ENCODE measurements at places on chromosomes 7 and 10.
A peak's percentile ranks its signal among the peaks of the same experiment; 100 is the strongest.

- no peak for DNase-seq
Observed at GRCh38 chr10:94225589-94225988, 137.2 kb downstream of the NOC3L start.

DNA sequence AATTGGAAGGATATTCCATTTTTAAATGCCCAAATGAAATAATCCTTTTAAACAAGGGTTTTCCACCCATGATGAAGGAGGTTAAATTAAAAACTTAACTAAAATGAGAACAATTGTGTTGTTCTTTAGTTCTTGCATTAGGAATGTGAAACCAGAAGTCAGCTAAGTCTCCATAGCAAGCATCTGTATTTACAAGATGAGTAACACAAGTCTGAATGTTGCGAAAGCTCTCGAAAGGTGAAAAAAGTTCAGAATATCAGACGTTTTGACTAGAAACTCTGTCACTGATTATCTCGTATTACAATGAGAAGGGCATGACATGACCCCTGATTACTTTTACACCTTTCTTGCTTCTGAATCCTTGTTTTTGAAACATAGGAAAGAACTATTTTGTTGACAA is 149.6 kb downstream of the BICC1 start:
- DNase-seq, result peak; percentile 87

- DNase-seq, result no peak
Observed at GRCh38 chr10:84075226-84076046, 63.9 kb upstream of the GHITM start.

DNA sequence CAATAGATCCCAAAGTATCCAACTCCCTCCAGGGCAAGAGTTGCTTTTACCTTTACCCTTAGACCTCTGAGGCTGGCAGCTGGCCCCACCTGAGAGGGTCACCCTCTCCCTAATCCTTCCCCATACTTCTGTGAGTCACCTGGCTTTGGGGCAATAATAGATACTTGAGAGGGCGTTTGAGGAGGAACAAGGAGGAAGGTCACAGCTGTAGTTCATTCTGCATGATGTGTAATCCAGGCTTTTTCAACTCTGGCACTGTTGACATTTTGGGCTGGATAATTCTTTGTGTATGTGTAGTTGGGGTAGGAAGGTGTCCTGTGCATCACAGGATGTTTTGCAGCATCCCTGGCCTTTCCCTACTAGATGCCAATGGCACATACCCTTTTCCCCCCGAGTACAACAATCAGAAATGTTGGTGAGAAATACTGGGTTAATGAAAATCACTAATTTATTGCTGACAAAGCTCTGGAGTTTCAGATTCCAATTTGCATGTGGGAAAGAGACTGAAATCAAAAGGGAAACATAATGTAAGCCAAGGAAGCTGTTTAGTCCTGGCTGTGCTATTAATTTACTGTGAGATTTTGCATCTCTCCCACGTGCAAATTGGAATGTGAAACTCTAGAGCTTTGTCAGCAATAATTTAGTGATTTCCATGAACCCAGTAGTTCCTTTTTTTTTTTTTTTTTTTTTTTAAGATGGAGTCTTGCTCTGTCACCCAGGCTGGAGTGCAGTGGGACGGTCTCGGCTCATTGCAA is 3.6 kb downstream of the BLVRA start:
- no peak for DNase-seq

DNA sequence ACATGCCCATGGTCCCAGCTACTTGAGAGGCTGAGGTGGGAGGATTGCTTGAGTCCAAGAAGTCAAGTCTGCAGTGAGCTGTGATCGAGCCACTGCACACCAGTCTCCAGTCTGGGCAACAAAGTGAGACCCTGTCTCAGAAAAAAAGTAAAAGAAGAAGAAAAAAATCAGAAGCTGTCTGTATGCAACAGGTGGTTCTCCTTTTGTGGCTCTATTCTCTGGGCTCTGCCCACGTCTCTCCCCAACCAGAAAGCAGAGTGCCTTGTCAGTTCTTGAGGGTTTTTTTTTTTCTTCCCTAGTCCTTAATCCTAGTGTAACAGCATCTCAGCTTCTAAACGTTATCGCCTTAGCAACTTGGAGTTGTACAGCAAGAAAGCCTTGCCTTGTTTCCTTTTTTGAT is 89.5 kb downstream of the PRKCQ start:
- DNase-seq, result no peak

DNA sequence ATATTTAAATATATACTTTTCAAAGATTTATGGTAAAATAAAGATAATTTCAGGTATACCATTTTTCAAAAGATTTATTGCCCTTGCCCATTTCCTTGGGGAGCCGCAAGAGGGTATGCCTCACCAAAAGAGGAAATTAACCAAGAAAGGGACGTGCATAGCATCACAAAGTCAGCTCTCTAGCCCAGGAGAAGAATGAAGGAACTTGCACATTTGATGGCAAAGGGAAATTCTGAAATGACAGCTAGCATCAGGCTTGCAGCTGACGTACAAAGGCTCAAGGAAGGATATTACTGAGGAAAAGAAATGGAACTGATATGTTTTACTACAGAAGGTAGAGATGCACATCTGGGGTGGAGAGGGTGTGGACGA is 93.6 kb upstream of the RSU1 start:
- DNase-seq, result no peak

GRCh38 chr10:92052088-92052487 is 128.5 kb downstream of the BTAF1 start:
- DNase-seq, result no peak

GRCh38 chr7:821688-822087 is 10.6 kb upstream of the SUN1 start:
- DNase-seq, result no peak

DNA sequence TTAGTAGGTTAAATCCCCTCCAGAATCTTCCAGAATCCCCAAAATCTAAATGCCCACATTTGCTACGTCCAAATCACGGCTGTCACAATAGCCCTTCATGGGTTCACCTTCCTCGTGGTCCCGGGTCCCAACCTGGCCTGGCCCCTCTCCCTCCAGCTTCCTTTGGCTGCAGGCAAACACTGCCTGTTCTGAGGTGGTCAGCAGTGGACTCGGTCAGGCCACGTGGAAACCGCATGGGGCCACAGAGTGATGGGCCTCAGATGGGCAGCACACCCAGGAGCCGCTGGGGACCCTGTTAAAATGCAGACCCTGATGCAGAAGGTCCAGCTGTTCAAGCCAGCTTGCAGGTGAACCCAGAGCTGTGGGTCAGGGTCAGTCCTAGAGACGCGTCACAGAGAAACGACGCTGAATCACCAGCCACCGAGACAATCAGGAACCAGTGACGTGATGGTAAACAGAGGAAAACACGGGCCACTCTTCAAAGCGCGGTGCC is 588.6 kb downstream of the DNAJB6 start:
- no peak for DNase-seq

DNA sequence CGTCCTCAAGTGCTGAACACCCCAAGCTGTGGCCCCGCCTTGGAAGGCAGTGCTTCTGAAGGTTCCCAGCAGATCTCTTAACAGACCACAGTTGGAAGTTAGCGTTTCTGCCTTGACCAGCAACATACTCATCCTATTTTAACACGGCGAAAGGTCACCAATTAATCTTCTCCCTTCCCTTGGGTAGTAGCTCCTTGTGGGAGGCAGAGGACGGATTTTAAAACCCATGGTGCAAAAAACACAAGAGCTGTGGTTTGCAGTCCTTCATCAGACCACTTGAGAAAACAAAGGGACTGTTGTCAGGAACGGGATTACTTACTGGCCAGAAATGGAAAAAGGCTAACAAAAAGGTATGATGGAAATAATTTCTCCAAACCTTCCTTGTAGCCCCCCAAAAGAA is 87.3 kb downstream of the BEND7 start:
- DNase-seq, result no peak

DNA sequence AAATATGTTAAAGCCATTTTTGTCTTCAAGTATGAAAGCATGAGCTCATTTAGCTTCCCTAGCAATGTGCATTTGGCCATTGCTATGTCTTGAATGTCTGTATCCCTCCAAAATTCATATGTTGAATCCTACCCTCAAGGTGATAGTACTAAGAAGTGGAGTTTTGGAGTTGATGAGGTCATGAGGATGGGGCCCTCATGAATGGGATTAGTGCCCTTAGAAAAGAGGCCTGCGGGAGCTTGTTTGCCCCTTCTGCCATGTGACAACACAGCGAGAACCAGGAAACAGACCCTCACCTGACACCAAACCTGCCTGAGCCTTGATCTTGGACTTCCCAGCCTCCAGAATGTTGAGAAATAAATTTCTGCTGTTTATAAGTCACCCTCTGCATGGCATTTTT is 61.3 kb upstream of the UCN3 start:
- DNase-seq, result no peak

DNA sequence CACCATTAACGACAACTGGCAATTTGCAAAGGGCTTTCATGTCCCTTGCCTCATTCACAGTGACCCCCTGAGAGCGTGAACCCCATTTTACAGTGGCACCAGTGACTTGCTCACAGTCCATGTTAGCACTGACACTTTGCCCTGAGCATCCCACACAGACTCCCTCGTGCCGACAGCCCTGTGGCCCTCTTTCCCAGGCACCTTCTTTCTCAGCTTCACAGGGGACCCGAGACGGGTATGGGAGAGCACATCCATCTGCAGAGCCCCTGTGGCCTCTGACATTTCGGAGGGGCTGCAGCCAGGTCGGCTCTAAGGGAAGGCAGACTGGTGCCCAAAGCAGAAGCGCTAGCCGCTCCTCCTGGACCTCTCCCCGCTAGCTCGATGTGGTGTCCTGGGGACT is 10.8 kb downstream of the LOXL4 start:
- DNase-seq, result no peak

DNA sequence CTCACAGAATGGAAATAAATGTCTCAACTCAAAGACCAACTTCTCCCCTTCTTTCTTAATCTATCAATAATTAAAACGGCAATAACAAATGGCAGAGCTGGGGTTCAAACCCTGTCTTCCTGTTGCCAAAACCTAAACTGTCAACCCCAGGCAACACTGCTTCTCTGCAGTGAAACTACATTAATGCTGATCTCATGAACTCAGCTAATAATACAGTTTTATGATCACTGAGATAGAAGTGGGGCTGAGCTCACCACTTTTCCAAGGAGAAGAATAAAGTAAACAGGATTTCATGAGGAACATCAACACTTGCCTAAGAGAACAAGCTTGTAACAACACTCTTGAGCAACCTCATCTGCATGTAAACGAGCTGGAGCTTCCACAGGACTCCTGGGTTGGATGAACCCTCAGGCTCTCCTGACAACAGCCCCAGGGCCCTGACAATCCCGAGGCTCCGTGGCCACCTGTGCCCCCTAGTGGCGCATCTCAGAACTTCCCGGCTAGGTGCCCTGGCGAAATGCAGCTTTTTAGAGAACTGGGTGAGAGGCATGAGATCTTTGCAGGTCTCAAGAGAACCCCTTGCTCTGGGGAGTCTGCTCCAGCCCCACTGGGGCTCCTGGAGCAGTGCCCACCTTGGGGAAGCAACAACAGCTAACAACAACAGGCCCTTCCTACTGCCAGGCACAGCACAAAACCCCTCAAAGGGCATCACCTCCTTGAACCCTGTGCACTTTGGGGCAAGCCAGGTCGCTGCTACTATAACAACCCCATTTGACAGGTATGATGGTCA is 169.3 kb downstream of the SH3PXD2A start:
- DNase-seq, result no peak

GRCh38 chr10:83723080-83723479 is 416.2 kb upstream of the GHITM start:
- DNase-seq, result no peak

GRCh38 chr7:150997075-150997511 is 6.3 kb downstream of the NOS3 start:
- DNase-seq, result no peak

DNA sequence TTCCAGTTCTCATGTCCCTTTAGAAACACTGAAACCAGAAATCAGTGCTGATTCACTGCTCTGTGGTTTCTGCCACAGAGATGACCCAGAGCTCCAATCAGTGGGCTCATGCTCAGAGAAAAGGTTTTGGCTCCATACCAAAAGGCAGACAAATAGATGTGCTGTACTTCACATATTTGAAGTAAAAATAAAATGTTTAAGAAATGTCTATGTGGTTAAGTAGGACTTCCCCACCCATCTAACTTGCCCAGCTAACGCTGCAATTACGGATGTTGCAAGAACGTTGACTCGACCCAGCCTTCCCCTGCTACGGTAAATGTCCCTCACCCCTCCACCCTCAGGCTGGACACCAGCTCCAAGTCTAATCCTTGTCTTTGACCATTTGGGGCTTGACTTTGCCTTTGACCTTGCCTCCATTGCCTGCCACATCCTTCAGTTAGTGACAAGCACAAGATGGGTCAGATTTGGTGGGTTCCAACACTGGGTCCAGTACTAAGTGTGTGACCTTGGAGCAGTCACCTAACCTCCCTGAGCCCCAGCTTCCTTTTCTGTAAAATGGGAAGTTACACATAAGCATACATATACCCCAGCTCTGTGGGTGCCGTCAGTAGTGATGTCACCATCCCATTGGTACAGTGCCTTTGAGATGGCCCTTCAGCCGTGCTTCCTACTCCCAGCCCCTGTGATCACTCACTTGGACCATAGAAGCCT is 95.8 kb downstream of the CHST15 start:
- DNase-seq, result peak; percentile 97

DNA sequence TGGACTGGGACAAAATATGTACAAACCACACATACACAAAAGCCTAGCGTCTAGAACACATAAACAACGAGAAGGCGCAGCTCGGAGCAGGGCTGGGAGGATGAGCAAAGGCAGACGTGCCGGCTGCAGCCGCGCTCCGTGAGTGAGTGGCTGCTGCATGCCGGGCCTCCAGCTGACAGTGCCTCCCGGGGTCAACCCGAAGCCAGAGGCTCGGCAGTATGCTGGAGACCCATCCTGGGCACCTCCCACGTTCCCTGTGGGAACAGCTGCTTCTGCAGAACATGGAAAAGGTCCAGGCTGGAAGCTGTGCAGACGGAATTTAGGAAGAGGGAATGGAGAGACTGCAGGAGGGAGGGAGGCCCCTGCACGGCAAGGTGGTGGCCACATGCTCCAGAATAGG is 3.6 kb upstream of the GPR146 start:
- no peak for DNase-seq

- no peak for DNase-seq
Observed at GRCh38 chr7:89458114-89458513, 662.6 kb upstream of the TEX47 start.

DNA sequence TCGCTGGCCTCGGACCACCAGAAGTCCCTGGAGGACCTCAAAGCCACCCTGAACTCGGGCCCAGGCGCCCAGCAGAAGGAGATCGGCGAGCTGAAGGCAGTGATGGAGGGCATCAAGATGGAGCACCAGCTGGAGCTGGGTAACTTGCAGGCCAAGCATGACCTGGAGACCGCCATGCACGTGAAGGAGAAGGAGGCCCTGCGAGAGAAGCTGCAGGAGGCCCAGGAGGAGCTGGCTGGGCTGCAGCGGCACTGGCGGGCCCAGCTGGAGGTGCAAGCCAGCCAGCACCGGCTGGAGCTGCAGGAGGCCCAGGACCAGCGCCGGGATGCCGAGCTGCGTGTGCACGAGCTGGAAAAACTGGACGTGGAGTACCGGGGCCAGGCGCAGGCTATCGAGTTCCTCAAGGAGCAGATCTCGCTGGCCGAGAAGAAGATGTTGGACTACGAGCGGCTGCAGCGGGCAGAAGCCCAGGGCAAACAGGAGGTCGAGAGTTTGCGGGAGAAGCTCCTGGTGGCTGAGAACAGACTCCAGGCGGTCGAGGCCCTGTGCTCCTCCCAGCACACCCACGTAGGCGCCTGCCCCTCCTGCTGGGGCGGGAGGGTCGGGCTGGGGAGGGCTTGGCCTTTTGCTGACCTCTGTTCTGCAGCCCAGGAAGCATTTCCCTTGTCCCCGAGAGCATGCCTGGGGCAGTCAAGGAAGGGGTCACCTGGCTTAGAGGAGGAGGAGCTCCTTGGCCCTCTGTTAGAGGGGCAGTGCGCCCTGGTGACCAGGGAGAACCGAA is 77.3 kb upstream of the GTF2IRD1 start:
- DNase-seq, result no peak

Measured in kidney epithelial cell (primary cell).